ENCODE measurements at places on chromosomes 2 and 18.

DNA sequence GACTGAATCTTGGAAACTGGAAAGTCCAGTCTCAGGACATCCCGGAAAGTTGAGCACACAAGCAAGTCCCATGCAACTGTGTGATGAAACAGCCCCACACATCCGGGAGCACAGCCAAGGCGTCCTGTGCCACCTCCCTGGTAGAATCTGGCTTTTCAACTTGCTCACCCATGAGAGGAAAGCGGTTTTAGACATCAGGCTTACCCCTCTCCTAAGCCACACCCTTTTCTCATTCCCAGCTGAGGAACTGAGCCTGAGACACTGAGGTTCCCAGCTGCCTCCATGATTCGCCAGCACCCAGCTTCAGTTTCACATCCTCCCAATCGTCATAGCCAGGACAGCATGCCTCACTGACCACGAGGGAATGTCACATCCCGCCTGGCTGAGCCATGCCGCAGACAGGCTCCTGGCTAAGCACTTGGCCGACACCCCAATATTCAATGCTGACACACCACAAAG is 60.3 kb downstream of the STEAP3 start:
- no peak for DNase-seq

DNA sequence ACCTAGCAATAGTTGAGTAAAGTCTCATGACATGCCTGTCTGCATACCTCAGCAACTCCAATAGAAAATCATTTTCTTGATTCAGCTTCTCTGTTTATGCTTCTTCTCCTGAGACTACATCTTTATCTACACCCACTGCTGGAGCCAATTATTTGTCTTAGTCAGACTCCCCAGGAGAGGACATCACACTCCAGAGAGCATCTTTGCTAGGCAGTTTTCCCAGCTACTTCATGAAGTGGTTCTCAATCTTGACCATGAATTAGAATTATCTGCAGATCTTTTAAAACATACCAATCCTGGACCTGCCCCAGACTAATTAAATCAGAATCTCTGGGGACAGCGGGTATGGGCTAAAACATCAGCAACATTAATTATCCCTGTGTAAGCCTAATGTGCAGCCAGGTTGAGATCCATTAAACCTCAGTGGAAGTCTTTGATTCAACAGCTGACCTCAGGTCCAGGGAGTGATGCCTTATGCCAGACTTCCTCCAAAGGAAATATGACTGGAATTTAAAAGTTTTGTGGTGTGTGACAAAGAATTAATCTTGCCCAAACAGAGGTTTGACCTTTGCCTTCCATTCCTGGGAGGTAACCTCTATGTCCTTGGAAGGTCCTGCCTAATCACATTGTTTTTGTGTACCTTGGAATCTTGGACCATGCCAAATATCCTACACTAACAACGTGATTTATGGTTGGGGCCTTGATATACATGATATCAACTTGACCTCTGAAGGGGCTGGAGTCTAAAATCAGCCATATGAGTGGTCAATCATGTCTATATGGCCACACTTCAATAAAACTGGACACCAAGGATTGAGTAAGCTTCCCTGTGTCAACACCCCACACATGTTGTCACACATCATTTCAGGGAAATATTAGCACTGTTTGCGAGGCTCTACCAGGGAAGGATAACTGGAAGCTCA is 99.3 kb upstream of the DNAJC10 start:
- DNase-seq = no peak

DNA sequence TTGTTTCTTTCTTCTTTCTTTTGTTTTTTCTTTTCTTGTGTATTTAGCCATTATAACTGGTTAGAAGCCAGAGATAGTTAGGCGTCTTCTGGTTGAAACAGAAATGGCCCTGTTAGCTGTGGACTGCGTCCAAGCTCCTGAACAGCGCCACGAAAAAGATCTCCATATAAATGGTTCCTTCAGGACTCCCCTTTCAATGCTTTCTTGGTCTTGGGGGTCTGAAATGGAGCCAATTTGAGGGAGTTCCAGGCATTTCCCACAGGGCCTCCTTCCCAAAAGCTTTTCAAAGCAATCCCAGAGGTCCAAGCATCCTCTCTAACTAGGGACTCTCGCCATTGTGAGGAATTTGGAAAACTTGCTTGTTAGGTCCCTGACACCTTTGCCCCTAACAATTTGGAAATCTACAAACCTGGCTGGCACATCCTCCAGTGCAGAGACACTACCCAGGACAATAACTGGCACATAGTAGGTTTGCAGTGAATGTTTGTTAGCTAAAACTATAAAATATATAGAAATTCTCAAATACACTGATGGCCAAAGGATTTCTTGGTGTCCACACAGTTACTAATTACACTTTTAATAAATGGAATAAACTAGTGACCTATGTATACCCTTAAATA is 80.1 kb downstream of the MYCN start:
- DNase-seq = no peak

DNA sequence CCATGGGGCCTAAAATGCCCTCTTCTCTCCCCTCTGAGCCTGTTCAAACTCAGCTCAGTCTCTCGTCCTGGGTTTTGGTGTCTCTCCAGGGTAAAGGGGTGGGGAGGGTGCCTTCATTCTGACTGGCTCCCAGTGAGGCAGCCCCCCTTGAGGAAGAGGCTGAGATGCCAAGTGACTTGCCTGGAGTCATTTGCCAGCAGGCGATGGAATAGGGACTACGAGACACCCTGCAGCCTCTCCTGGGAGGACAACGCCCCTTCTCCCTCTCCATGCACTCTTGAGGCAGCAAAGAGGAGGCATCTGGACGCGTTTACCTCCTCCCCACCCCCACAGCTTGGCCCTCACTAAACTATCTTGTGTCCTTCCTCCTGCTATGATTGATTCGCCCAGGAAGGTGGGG is 760 bp upstream of the STON1 start:
- DNase-seq = no peak

GRCh38 chr2:109727929-109728447 is 66.1 kb upstream of the RGPD5 start:
- DNase-seq = no peak

DNA sequence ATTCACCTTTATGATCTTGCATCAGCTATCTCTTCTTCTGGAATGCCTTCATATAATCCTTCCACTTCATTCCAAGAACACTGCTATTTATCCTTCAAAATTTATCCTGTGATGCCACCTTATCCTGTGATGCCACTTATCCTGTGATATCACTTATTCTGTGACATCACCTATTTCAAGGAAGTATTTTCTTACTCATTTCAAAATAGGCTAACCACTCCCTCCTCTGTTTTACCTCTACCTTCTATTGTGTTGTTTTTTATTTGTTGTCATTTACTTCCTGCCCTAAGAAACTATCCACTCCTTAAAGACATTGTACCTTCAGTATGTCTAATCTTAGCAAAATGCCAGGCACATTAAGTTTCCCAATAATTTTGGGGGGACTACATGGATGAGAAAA is 38.8 kb downstream of the CD226 start:
- no peak for DNase-seq

- no peak for DNase-seq
Observed at GRCh38 chr2:29657674-29658073, 263.7 kb downstream of the ALK start.

DNA sequence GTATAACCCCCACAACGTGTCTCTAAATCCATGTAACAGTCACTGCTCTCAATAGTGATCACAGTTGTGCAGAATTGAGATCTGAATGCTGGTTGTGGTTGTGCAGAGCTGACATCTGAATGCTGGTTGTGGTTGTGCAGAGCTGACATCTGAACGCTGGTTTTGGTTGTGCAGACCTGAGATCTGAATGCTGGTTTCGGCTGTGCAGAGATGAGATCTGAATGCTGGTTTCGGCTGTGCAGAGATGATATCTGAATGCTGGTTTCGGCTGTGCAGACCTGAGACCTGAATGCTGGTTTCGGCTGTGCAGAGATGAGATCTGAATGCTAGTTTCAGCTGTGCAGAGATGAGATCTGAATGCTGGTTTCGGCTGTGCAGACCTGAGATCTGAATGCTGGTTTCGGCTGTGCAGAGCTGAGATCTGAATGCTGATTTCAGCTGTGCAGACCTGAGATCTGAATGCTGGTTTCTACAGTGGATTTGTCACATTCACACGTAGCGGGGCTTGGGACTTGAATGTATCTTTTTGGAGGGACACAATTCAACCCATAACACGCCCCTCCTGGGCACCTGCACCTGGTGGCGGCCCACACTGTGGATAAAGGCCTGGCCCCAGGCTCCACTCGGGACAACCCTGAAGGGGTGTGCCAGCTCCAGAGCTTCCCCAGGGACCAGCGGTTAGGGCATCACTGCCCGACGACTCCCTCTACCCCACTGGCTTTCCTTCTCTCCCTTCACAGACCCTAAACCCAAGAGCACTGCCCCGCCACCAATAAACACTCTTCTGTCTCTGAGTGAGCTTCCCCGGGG is 51.1 kb upstream of the SLC66A3 start:
- no peak for DNase-seq

DNA sequence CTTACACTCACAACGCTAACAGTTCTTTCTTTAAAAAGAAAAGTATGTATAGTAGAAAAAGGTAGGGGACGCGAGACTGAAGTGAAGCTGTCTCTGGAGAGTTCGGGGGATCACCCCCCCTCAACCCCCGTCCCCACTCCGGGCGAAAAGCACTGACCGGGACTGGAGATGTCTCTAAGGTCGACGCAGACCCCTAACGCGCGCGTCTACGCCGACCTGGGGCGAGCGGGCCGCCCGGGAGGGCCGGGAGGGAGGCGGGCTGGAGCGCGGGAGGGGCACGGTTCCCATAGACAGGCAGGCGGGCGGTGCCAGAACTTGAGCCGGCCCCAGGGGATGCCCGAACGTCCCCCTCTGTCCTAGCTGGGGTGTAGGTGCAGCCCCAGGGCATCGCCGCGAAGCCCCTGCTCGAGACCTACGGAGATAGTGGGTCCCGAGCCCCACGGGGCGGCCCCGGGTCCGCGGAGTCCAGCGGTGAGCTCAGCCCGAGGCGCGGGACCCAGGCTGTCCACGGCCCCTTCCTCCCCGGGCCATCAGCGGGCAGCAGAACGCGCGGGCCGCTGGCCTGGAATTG is 82.2 kb downstream of the CHRNA1 start:
- DNase-seq = no peak

DNA sequence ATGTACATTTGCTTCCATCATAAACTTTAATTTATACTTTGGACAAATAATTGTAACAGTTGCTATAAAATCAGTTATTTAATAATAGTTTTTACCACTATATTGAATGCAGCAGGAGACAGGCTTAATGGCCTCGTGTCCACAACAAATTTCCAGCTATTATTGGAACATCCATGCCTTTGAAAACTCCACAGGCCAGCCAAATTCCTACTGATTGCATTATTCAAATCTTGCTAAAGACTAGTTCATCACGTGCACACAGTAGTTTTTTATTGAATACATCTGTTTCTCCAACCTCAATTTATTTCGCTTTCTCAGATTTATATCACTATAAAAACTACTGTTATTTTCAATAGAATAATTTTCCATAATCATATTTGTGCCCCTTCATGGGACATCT is 18.4 kb upstream of the PTPRM start:
- DNase-seq = no peak

DNA sequence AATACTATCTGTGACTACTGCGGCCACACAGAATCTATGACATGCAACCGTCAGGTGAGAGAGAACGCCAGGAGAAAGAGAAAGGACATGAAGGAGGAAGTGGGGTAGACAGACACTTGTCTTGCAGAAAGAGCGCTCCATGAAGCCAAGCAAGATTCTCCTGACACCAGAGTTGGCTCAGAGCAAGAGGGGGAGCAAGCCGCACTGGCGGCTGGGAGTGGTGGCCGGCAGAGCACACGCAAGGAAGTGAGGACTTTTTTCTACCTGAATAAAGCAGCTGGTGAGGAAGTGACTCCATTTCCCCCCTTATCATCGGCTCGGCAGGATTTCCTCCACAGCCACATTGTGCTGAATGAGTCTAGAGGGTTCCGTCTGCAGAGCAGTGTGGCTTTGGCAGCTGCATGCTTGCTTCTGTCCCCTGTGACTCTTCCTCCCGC is 181.6 kb downstream of the BCL2 start:
- peak; percentile 81 for DNase-seq

DNA sequence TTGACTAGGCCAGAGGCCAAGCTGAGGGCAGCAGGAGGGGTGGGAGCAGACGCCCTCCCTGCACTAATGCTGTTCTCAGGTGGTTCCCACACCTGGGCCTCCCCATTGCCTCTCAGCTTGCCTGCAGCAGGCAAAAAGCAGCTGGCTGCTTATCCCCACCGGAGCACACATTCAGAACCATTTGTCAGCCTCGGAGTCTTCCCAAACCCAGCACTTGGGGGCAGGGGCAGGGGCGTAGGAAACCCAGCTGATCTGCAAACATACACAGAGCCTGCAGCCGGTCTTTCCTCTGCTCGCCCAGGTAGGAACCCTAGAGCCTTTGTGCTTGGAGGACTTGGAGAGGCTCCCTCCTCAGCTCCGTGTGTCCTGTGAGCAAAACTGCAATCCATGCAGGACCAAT is 249.8 kb downstream of the CYP26B1 start:
- no peak for DNase-seq

DNA sequence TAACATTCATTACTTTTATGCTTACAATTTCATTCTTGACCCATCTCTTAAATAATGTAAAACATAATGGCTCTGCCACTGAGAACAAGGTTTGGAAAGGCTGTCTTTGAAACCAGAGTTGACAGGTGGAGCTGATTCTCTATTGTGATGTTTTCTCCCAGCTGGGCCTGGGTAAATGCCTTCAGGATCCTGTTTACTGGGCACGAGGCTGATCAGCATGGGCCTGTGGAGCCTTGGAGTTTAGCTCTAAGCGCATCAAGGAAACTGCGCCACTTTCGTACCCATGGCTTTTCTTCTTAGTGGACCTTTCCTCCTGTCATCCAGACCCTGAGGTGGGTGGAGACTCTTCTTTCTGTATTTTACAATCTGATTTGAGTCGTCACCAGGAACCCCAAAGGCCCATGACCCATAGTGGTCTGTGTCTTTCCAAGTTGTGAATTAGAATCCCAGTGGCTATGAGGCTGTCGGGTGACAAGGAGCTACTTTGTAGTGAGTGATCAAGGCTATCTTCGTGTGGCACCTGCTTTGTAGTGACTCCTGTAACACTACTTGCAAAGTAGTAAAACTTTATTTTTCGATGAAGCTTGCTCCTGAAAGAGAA is 123.1 kb downstream of the LPIN1 start:
- no peak for DNase-seq

GRCh38 chr2:98637401-98638147 is 29.2 kb downstream of the UNC50 start:
- no peak for DNase-seq

GRCh38 chr2:112601754-112602153 is 17.3 kb downstream of the CHCHD5 start:
- DNase-seq = no peak

GRCh38 chr2:121994238-121995206 is 239.1 kb downstream of the TSN start:
- DNase-seq = no peak

DNA sequence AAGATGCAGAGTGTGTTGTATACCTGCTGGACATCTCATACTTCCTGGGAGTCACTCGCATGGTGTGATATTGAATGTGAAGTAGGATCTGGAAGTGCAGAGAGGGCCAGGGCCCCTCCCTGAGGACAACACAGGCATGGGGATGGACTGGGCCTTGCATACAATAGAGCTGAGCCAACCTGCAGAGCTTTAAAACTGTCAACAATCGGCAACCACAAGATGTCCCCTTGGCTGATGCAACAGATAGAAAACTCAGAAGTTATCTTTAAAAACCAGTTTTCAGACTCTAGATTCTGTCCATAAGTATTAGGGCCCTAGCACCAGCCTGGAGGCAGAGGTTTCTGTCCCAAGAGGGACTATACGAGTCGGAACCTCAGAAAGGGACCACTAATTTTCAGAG is 19.7 kb downstream of the EVA1A start:
- no peak for DNase-seq

Measured in dermis microvascular lymphatic vessel endothelial cell (primary cell).